ENCODE measurements at places on chromosomes 3 and 15.

GRCh38 chr3:5191555-5192304 is 4.2 kb downstream of the EDEM1 start:
- no peak for DNase-seq

- no peak for DNase-seq
Measured at GRCh38 chr3:194672876-194673275, 885 bp upstream of the LSG1 start.

GRCh38 chr3:12461097-12461649 is 23.1 kb upstream of the TSEN2 start:
- no peak for DNase-seq

GRCh38 chr3:56980243-56980642 is 80.2 kb upstream of the SPATA12 start:
- no peak for DNase-seq
